ENCODE measurements at places on chromosomes 3 and 15.

- no peak for DNase-seq
Observed at GRCh38 chr3:31952205-31952604, 28.9 kb downstream of the OSBPL10 start.

GRCh38 chr3:89315750-89316470 is 208.5 kb downstream of the EPHA3 start:
- DNase-seq = no peak

DNA sequence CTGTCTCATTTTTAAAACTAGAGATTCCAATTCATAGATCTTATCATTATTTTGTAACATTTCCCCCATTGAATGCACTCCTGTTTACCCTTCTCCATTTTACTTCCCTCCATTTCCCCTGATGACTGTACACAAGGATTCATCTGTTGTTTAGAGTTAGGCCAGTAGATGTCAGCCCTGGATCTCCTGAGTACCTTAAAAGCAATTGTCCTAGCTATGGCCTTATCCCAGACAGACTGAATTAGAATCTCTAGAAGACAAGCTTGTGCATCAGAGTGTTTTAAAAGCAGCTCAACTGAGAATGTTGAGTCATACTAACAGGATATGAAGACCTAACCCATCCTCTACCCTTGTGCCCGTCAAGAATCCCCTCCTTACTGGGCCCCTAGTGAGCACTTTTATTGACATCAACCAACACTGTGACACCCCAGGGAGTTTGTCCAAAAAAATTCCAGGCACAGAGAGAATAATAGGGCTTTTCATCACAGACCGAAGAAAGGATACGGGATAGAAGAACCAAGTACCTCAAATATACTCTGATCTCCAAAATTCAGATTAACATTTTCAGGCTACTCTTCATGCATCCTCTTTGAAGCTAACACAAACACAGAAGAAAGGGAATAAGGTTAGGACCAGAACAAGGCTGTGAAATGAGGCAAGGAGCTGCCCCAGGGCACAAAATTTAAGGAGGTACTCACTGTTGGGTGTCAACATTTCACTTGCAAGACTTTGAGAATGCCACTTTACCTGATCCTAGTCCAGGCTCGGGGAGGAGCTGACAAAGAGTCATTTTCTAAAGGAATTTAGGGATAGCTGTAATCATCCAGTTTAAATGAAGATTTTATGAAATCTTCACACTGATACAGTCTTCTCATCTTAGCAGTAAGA is 17.1 kb downstream of the ZBED2 start:
- no peak for DNase-seq

DNA sequence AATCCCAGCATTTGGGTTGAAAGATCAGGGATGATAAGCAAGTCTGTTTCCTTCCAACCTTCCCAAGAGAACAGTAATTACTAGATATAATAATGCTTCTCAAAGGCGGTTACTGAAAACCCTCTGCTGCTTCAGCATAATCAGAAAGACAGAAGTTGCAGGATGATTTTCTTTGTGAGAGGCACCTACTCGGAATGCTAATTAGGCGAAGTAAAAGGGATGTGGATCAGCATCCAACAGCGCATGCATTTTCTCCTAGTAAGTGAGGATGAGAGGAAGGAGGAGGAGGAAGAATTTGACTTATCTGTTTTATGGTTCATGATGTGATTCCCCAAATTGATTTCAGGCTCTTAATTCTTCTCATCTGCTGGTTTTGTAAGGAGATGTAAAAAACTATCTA is 118.0 kb downstream of the CACNA2D3 start:
- no peak for DNase-seq

- no peak for DNase-seq
Observed at GRCh38 chr15:43086551-43086950, 19.3 kb downstream of the UBR1 start.

- no peak for DNase-seq
Observed at GRCh38 chr3:101940521-101941317, 91.4 kb downstream of the NFKBIZ start.

DNA sequence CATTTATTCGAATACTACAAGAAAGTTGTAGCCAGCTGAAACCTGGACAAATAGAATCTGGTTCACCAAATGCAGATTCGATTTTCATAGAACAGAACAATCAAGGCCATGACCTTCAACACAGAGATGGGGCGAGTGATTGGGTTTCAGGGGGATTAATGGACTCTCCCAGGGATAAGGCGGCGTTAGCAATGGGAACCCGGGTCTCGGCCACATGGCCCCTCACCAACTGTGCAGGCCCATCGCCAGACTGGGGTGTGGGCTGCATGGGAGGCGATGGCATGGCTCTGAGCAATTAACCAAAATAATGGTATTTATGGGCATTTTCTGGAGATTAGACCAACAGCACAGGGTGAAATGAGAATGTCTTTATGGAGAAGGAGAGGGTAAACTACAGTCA is 34.2 kb downstream of the VGLL4 start:
- DNase-seq = no peak

GRCh38 chr3:16897254-16897926 is 12.6 kb downstream of the PLCL2 start:
- no peak for DNase-seq

DNA sequence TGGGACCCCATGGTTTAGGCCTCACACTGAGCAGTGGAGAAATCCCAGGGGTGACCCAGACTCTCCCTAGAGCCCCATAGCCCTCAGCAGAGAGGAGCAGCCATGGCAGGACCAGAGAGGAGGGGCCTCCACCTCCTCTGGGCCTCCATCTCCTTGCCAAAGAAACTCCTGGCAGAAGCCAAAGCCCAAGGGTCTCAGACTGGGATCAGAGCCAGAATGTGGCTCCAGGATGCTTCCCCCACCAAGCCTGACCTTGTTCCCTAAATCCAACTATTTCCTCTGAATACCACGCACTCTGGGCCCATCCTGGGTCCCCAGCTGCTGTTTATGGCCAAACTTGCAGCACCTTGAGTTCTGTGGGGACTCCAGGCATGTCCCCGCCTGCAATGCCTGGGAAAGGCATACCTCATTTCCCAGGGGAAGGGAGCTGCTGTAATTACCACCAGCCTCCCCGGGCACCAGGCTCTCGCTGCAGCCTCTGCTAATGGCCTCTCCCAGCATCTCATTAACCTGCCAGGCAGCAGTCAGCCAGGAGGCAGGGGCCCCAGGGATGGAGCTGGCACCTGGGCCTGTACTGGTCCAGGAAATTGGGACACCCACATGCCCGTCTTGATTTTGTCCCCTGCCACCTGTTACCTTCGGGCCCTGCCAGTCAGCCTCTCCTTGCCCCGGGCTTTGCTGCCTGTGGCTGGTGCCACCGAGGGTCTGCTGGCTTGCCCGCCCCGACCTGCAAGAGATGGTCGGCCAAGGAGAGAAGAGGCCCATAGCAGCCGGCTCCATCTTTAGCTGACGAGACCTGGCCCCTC is 4.6 kb downstream of the CCDC9B start:
- DNase-seq = no peak

GRCh38 chr3:13067778-13068177 is 5.5 kb downstream of the IQSEC1 start:
- DNase-seq = no peak

DNA sequence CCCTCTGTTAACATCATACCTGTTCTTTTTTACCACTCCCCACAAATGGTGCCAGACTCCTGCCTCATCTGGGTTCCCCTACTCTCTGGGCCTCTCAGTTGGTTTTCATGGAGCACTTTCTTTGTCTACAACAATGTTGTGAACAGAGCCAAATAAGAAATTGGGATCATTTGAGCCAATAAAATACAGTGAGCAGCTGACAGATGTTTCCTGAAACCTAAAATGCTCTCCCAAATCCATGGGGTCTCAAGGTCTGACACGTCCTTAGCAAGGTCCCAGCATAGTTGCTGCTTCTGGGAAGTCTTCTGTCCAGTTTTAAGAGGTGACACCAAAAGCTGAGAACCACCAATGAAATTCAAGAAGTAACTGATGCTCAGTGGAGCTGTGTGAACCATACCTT is 1.7 kb downstream of the NMNAT3 start:
- DNase-seq = no peak

- no peak for DNase-seq
Observed at GRCh38 chr3:143726727-143727126, 121.5 kb downstream of the SLC9A9 start.

- DNase-seq = no peak
Observed at GRCh38 chr15:56653787-56654186, 79.5 kb downstream of the ZNF280D start.

DNA sequence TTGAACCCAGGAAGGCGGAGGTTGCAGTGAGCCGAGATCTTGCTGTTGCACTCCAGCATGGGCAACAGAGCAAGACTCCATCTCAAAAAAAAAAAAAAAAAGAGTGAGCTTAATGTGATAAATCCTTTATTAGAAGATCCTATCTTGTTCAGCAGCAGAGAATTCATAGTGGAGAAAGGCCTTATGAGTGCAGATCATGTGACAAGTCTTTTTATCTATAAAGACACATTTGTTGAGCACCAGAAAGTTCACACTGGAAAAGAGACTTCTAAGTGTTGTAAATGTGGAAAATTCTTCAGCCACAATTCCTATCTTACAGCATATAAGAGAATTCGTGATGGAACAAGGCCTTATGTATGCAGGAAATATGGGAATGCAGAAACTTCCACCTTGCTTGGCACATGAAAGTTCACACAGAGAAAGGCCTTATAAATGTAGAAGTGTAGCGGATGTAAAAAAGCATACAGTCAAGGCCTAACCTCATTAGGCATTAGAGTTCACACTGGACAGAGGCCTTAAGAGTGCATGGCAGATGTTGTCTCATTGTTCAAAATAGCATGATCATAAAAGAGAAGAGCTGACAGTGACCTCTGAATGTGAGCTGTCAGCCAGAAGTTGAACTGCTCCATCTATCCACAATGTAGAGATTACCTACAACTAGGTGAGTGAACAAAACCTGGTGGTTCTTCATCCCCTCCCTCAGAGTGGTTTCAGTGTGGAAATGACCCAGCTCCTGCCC is 16.7 kb downstream of the ADAM10 start:
- no peak for DNase-seq

DNA sequence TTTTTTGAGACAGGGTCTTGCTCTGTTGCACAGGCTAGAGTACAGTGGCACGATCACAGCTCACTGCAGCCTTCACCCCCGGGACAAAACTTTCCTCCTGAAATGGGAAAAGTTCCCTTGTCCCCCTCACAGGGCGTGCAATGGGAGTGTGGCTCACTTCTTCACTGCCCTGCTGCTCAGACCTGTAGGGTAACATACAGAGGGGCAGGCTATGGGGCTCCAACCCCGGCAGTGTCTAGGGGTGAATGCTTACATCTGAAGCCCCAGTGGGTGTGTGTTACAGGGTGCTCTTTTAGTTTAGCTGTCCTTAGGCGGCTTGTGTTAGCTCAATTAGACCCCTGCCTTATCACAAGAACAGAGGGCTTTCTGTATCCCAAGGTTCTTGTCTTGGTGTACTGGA is 157.3 kb downstream of the RBPMS2 start:
- no peak for DNase-seq

DNA sequence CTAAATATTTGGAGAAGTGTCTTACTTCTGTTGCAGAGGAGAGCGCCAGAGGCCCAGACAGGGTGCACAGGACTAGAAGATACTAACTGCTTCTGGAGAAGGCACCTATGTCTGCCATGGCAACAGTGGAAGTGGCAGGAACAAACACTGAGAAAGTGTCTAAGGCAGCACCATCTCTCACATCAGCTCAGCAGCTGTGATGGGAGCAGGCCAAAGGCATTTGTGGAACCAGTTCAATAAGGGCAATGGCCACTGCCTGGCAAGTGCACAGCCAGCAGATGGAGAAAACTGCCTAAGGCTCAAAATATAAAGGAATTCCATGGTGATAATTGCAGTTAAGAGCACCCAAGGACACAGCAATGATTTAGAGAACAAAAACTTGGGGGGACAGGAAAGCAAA is 563.0 kb upstream of the CCDC54 start:
- no peak for DNase-seq

DNA sequence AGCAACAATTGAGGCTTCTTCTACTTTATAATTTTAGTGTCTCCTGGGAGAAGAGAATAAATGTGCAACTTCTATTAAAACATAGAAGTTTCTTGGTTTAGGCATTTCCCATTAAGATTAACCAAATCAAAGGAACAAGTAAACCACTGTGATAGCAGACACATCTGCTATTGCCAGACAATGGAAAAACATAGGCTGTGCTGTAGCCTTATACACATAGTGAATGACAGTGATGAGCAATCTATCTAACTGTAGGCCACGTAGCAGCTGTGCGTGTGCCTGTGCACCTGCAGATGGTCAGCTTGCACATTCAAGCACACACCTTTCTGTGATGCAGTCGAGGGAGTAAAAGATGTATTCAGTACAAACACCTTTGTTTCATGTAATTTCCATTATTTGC is 32.7 kb downstream of the GNB4 start:
- no peak for DNase-seq

GRCh38 chr15:80495401-80495942 is 91.3 kb downstream of the ARNT2 start:
- no peak for DNase-seq

DNA sequence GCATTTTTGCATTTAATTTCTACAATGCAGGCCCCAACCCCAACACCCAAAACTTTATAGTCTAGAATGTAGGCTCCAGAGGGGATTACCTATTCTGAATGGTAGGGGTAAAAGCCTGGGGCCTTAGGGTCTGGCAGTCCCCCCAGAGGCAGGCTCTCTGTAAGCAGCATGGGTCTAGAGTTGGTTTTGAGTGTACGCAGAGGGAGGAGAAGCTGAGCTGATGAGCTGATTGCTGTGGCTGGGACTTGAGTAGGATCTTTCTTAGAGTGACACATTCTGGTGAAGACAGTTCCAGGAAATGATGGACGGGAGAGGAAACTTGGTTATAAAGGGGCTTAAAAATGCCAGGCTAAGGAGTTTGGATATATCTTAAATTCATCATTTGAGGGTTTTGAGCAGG is 2.1 kb downstream of the LPP start:
- no peak for DNase-seq

DNA sequence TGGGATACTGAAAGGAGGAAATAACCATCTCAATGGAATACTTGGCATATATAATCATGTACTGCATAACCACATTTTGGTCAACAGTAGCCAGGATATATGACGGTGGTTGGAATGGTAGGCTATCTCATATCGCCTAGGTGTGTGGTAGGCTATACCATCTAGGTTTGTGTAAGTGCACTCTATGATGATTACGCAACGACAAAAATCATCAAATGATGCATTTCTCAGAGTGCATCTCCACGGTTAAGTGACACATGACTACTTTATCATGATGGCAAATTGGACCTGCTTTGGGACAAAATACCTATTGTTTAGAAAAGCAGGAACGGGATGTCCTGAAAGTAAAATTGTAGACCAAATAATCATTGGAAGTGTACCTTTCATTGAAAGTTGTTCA is 2.8 kb downstream of the MYZAP start:
- DNase-seq = no peak

GRCh38 chr15:26641144-26641543 is 131.7 kb downstream of the GABRB3 start:
- no peak for DNase-seq
